Caudate nucleus (tissue), 63 donors: ENCODE measurements at places on chromosomes 13 and 19.

DNA sequence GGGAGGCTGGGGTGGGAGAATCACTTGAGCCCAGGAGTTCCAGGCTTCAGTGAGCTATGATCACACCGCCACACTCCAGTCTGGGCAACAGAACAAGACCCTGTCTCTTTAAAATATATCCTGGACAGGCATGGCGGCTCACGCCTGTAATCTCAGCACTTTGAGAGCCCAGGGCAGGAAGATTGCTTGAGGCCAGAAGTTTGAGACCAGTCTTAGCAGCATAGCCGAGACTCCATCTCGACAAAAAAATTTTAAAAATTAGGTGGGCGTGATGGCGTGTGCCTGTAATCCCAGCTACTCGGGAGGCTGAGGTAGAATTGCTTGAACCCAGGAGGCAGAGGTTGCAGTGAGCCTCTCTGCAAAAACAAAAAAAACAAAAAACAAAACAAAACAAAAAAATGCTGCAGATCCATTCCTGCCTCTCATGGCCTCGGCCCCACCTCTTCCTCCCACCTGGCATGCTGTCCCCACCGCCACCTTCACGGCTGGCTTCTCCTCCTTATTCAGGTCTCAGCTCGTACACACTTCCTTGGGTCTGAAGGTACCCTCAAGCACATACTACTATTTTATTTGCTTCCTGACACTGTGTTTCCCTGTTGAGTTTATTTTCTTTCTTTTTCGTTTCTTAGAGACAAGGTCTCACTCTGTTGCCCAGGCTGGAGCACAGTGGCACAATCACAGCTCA lies 5.3 kb downstream of the RFX1 start:
- DNase-seq = no peak

DNA sequence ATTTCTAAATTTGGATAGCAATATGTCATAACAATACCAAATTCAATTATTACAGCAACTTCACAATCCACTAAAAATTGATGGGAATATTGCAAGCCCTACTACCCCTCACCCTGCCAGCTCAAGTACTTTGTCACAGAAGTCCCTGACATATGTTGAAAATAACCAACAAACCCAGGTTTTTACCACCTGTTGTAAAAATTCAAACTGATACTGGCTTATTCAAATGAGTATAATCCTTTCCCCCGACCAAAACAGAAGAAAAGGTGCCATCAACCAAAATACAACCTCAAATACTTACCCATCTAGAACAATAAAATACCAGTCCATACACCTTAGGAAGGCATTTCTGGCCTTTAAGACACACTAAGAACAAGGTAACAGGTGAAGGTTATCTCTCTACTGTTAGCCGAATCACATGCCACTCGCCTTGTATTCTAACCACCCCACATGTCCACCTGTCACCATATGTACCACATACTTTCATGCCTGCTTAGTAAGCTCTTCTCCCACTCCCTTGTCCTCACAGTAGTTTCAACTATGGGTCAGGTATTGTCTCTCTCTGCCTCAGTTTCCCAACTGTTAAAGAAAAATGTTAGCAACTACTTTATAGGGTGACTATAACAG lies 53.1 kb downstream of the USP12 start:
- DNase-seq = no peak

GRCh38 chr19:55261671-55262126 lies 2.9 kb upstream of the PPP6R1 start:
- no peak for DNase-seq

DNA sequence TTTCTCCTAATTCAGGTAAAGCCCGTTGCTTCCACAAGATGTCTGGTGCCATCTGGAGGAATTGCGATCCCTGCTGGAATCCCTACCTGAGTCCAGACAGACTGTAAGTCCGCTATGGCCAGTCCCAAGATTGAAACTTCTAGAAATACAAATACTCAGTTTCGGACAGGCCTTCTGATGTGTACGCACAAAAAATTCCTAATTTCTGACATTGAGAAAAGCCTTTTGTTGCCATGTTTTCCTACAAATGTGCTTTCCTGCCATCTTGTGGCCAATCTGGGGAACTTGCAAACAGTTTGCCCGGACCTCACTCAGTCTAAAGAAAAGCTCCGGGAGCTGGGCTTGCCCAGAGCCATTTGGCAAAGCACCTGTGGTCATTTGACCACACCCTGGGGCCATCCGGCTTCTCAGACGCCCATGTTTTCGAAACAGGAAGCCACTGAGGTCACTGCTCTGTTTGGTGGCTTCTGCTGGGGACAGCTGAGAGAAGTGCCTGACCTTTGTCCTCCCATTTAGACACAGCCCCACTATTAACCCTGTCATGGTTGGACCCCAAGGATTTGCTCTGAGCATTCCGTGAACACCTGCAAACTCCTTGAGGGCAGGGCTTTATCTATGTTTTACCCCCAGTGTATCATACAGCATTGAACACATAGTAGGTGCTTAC lies 79.4 kb downstream of the SLC15A1 start:
- DNase-seq = no peak

DNA sequence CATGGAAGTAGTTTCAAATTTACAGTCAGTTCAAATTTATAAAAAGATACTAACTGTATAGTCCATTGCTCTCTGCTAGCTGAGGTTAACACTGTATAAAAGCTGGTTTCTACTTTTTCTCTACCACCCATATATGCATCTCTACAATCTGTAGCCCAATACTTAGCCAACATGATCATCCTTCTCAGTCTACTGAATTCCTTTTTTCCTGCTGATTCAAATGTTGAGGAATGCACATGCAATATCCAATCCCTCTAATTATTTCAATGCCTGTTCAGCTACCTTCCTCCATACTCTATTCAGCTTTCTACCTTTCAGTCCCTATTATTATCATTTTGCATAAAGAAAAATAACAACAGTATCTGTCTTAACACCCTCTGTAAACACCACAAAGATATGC lies 15.6 kb downstream of the KPNA3 start:
- DNase-seq = no peak

DNA sequence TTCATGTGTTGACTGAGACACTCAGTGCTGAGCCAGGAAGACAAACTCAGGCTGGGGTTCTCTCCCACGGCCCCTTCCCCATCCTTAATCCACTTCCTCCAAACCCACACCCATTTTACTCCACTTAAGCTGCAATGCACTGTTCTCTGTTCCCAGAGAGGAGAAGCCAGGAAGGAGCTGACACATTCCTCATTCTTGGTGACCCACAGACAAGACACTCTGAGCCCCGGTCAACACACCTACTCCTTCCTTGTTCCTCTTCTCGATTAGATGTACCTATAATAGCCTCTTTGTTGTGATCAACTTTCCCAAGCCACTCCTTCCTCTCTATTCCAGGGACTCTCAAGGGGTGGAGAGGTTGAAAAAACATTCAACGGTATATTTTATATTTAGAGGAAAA lies 47.1 kb downstream of the INSR start:
- DNase-seq = no peak

GRCh38 chr19:18526316-18526715 lies 4.4 kb upstream of the ELL start:
- no peak for DNase-seq

DNA sequence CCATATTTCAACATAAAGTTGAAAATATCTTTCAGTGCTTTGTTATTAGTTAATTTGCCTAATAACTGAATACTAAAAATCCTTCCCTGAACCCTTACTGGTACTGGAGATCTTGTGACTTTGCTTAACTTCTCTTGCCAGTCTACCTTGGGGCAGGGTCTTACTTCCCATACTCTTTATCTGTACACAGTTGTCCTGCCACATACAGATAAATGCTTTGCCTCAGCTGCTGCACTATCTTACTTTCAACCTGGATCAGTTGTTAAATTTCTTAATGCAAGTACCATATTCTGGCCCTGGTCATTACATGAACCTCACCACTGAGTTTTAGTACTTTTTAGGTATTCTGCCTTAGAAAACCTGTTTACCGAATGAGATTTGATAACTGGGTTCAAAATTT lies 107.6 kb downstream of the PIBF1 start:
- DNase-seq = no peak

DNA sequence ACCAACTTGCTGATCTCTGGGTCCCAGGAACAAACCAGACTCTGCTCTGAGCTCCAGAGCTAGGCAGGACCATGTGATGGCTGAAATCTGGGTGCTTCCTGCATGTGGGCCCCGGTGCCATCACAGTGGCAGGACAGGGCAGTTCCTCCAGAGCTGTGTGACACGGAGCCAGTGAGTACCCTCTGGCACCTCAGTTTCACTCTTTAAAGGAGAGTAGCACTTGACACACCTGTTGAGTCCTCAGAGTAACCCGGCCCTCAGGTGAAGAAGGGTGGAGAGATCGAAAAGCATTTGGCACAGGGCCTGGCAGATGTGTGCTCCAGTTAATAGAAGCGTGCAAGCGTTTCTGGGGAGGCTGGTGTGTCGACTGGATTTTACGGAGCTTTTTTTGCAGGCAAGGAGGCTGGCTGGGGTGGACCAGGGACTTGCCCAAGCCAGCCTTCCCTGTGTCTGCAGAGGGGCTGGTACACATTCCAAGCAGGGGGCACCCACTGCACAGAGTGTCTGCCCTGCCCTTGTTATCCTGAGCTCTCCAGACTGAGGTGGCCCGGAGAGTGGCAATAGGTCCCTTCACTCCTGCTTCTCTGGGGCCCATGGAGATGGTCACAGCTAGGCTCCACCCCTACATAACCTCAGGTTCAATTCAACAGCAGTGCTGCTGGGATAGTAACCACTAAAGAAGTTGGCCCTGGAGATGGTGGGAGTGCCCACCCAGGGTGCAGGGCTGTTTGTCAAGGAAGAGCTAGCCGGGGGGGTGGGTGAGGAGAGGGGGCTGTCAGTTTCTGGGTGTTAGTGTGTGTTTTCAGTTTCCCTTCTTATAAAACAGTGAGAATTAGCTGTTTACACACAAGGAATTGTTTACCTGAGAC lies 8.3 kb downstream of the RPS19 start:
- no peak for DNase-seq
